Panc1 (cell line): ENCODE measurements at places on chromosomes 2 and 18. TPM values are rescaled to one million over a fixed set of nuclear protein-coding genes. Genes with fewer than 3 reads are reported as not detected.

The OTX1 gene
- total RNA-seq = 4.2 TPM

The IL37 gene
- total RNA-seq = not detected

The ZNF892 gene
- 8.1 TPM for total RNA-seq

The FOXD4L1 gene
- not detected for total RNA-seq

The RAX gene
- total RNA-seq = not detected

The SLC9A4 gene
- total RNA-seq = not detected

The ELOA2 gene
- not detected for total RNA-seq

- no peak overlapping the region for H3K4me3 ChIP-seq
- no peak overlapping the region for H3K27ac ChIP-seq
- H3K27me3 ChIP-seq = peaks cover 5% of the 10 kb centered on the region; the same call in 1 of the 2 replicates
- no peaks in the 10 kb centered on the region for H3K36me3 ChIP-seq
Observed at GRCh38 chr2:129752686-129753085, 226.8 kb upstream of the RAB6C start.

GRCh38 chr2:48508461-48509124, 21.4 kb upstream of the STON1 start:
- peaks cover 5% of the 10 kb centered on the region; the same call in 1 of the 2 replicates for H3K36me3 ChIP-seq
- H3K4me3 ChIP-seq = no peak overlapping the region
- no peak for DNase-seq
- H3K27ac ChIP-seq = no peak overlapping the region
- no peaks in the 10 kb centered on the region for H3K27me3 ChIP-seq

DNA sequence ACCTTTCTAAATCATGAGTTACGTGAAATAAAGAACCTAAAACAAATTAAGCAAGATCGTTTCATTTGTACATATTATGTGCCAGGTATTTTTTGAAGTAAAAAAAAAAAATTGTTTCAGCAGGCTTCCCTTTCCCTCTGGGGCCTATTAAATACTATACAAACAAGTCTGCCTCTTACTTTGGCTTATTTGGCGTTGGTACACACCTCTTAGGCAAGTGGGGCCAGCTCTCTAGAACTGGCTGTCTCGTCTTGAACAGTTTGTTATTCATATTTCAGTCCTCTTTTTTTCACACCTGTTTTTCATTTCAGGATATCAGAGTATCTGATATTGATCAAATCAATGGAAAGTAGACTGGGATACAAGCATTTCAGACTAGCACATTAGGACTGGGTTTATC, 27.4 kb upstream of the PPP3R1 start:
- peaks cover 10% of the 10 kb centered on the region; the same call in 1 of the 2 replicates for H3K27me3 ChIP-seq
- no peak overlapping the region for H3K27ac ChIP-seq
- no peaks in the 10 kb centered on the region for H3K4me1 ChIP-seq
- DNase-seq = no peak

- H3K4me3 ChIP-seq = no peak overlapping the region
- H3K4me1 ChIP-seq = no peaks in the 10 kb centered on the region; the same call in 1 of the 2 replicates
- DNase-seq = no peak
- no peaks in the 10 kb centered on the region for H3K36me3 ChIP-seq
- H3K27me3 ChIP-seq = no peaks in the 10 kb centered on the region
Observed at GRCh38 chr18:32867936-32868335, 95.1 kb upstream of the KLHL14 start.

- DNase-seq = no peak
- no peaks in the 10 kb centered on the region for H3K4me1 ChIP-seq
- no peak overlapping the region for H3K27ac ChIP-seq
- H3K4me3 ChIP-seq = no peak overlapping the region
Observed at GRCh38 chr2:145551686-145552085, 1031.8 kb upstream of the ZEB2 start.

GRCh38 chr2:121722479-121722878, 14.2 kb downstream of the NIFK start:
- no peak overlapping the region for H3K4me3 ChIP-seq
- peaks cover 6% of the 10 kb centered on the region for H3K36me3 ChIP-seq
- no peak overlapping the region for H3K27ac ChIP-seq
- DNase-seq = peak; percentile 71
- H3K27me3 ChIP-seq = no peaks in the 10 kb centered on the region
- no peaks in the 10 kb centered on the region for H3K4me1 ChIP-seq

GRCh38 chr2:63850649-63851048, 9.0 kb downstream of the UGP2 start:
- no peaks in the 10 kb centered on the region for H3K36me3 ChIP-seq
- DNase-seq = no peak
- no peaks in the 10 kb centered on the region for H3K27me3 ChIP-seq
- no peak overlapping the region for H3K4me3 ChIP-seq

GRCh38 chr2:195029804-195030654, 627.0 kb upstream of the SLC39A10 start:
- no peaks in the 10 kb centered on the region for H3K36me3 ChIP-seq
- no peak overlapping the region for H3K27ac ChIP-seq
- no peaks in the 10 kb centered on the region for H3K4me1 ChIP-seq
- no peak overlapping the region for H3K4me3 ChIP-seq
- no peak for DNase-seq
- H3K27me3 ChIP-seq = no peaks in the 10 kb centered on the region

GRCh38 chr2:22912398-22912797, 472.6 kb upstream of the KLHL29 start:
- H3K4me3 ChIP-seq = no peak overlapping the region
- no peak for DNase-seq
- H3K36me3 ChIP-seq = no peaks in the 10 kb centered on the region
- no peaks in the 10 kb centered on the region for H3K4me1 ChIP-seq
- H3K27me3 ChIP-seq = no peaks in the 10 kb centered on the region

DNA sequence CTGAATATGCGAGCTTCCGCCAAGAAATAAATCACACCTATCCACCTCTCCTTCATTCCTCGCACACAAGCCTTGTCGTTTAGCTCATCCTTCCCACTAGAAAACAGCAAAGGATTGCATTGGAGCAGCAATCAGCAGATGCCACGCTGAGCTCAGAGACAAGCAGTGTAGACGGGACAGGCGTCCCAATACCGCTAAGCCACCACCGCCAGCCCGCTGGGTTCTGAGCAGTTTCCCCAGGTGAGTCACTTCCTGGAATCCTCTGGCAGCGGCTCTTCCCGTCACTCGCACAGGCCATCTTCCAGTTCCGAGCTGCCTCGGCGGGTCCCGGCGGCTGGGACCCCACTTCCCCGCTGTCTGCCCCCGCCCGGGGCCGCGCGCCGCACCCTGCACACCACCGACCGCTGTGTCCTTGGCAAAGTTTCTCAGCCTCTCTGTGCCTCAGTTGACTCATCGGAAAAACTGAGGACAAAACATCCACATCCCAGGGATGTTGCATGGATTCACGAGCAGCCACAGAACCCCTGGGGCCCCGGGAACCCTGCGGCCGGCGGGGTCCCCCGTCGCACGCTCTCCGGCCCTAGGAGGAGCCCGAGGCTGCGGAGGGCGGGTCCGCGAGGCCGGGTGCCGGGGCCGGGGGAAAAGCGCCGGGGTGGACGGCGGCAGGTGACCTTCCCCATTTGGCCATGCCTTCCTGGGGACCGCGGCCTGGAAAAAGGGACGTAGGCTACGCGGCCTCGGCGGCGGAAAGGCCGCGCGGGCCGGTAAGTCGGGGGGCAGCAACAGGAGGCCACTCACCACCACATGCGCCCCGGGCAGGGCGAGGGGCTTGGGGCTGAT, 573 bp downstream of the KDSR start:
- H3K36me3 ChIP-seq = peaks cover 2% of the 10 kb centered on the region; the same call in 1 of the 2 replicates
- no peak for DNase-seq
- peak overlapping the region; percentile 86 for H3K4me3 ChIP-seq
- H3K27me3 ChIP-seq = no peaks in the 10 kb centered on the region
- H3K27ac ChIP-seq = peak overlapping the region; percentile 23
- peaks cover 4% of the 10 kb centered on the region for H3K4me1 ChIP-seq

GRCh38 chr2:59239146-59239545, 998.0 kb upstream of the FANCL start:
- no peak overlapping the region for H3K4me3 ChIP-seq
- no peaks in the 10 kb centered on the region for H3K36me3 ChIP-seq
- DNase-seq = no peak
- no peak overlapping the region for H3K27ac ChIP-seq

GRCh38 chr2:5242751-5243150, 449.4 kb upstream of the SOX11 start:
- no peak overlapping the region for H3K4me3 ChIP-seq
- no peaks in the 10 kb centered on the region for H3K27me3 ChIP-seq
- no peak for DNase-seq
- H3K36me3 ChIP-seq = no peaks in the 10 kb centered on the region

DNA sequence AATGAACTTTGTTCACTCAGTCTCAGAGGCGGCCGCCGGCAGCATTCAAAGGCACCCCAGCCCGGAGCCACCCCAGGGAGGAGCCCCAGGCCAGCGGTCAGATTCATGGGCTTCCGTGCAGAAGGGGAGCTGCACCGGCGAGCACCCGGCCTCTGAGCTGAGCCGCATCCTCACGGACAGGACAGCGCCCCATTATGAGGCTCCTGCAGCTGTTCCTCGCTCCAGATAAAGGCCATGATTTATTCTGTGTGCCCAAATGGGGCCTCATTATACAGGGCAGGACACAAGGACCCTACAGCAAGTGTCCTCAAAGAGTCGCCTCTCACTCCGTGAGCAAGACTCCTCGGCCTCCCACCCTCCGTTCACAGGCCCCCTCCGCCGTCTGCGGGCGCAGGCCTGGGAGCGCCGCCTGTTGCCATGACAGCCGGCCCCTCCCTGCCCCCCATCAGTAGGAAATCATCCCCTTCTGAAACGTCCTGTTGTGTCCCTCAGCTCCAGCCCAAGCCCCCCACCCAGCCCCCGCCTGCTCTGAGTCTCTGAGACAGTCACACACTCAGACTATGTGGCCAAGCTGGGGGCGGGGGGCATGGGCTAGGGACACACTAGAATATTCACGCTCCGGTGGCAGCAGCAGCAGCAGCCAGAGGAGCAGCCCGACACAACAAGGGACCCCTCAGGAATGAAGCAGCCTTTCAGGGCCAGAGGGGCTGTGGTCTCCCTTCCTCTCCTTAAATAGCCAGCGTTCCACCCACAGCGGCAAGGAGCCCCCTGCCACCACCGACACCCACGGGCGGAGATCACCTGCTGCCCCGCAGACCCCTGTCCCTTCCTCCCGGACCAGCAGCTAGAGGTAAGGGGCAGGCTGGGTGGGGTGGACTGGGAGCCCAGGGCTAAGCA, at the start of gene GPR17:
TSS of gene GPR17 (plus strand) at position 759 of the 897 bp plus-strand sequence. CDS start 4,583 bp downstream, outside the sequence.
- DNase-seq = no peak
- H3K4me1 ChIP-seq = peaks cover 6% of the 10 kb centered on the region; the same call in 1 of the 2 replicates
- H3K4me3 ChIP-seq = no peak within 1 kb of the TSS
- no peak within 1 kb of the TSS for H3K27ac ChIP-seq
- no peaks in the 10 kb centered on the region for H3K27me3 ChIP-seq

DNA sequence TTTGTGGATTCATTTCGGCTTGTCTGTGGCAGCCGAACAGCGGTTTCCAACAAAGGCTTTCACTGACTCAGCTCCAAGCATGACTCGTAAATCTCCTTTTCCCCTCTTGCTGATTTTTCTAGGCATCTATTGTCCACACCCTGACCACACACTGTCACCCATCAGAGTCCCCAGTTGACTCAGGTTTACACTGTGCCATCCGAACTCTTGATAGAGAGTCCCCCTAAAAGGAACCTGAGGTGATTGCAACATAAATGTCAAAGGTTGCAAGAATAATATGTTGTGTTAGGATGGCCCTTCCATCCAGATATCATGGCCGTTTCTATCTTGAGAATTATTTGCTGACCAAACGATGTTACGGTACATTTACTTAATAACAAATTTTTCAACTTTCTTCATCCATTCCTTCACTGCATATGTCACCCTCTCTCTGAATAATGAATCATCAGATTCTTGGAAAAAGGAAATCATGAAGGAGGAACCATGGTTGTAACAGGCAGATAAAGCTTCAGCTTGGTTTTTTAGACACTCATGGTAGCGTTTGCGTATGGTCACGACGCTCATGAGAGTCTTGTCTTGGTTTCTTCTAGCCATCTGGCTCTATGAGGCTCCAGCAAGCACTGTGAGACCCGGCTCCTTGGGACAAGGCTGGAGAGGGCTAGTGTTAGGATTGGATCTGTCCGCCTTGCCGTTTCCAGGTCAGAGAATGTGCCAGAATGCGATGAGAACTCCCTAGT, 72.1 kb downstream of the NPAS2 start:
- no peak overlapping the region for H3K4me3 ChIP-seq
- no peak overlapping the region for H3K27ac ChIP-seq
- no peak for DNase-seq
- H3K4me1 ChIP-seq = peaks cover 35% of the 10 kb centered on the region

DNA sequence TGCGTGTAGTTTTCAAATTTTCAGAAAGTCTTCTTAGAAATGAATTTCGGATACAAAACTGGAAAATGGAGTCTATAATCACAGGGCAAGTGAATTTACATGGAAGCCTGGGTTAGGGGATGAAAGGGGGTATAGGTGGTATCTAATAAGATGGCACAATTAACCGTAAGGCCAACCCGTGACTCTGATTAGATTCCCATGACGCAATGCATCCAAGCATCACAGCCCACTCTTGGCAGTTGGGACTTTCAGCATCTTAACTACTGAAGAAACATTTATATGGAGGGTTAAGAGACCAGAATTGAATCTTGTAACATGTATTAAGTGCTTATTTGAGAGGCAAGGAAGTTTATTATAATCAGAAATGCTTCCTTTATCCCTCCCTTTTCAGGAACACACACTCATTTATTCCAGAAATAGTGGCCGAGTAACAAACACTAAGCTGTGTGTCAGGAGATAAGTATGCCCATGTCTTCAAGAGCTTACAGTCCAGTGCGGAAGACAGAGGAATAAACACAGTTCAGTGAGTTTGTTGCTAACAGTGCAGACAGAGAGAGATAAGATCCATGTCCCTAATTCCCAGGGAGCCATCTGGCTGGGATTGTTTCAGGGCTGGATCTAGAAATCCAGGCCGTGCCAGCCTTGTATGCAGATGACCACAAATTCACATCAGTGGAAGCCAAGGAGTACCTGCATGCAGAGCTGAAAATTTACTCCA, 151.2 kb downstream of the ANTXR1 start:
- H3K27ac ChIP-seq = peak overlapping the region; percentile 13; the same call in 1 of the 2 replicates
- peaks cover 2% of the 10 kb centered on the region for H3K4me1 ChIP-seq
- no peak for DNase-seq
- no peak overlapping the region for H3K4me3 ChIP-seq
- peaks cover 7% of the 10 kb centered on the region for H3K36me3 ChIP-seq

DNA sequence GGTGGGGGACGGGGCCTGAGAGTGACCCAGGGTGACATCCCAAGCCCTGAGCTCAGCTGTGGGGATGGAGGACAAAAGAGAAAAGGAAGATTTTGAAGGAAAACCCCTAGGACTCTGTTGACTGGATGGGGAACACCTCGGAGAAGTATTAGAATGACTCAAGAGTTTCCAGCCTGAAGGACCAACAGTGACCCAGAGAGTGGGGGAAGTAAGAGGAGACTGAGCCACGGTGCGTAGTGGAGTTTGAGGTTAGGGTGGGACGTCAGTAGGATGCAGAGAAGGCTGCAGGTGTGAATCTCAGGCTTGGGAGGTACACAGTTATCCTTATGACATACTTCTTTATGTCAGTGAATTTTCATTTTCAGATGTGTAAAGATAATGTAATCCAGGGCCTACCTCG, 119.5 kb downstream of the NCK2 start:
- H3K36me3 ChIP-seq = no peaks in the 10 kb centered on the region
- no peaks in the 10 kb centered on the region for H3K27me3 ChIP-seq
- H3K4me3 ChIP-seq = no peak overlapping the region
- no peak overlapping the region for H3K27ac ChIP-seq
